ENCODE measurements at places on chromosomes 16 and 17.

GRCh38 chr17:39979893-39980350 is 685 bp upstream of the PSMD3 start:
- no peak for DNase-seq

DNA sequence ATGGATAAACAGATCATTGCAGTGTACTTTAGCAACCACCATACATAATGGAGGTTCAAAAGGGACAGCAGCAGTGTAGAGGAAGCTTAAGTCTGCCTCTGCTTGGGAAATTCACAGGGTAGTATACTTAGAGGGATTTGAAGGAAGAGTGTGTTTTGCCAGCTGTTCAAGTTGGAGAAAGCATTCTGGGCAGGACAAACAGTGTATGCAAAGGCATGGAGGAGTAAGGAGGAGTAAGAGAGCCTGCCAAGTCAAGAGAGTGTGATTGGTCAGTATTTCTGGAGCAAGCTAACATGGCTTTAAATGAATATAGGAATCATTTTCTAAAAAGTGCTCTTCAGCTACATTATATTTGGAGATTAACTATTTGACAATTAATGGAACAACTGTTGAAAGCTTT is 22.9 kb upstream of the PHAF1 start:
- no peak for DNase-seq

GRCh38 chr17:3761918-3762380 is 38.2 kb downstream of the HASPIN start:
- no peak for DNase-seq

DNA sequence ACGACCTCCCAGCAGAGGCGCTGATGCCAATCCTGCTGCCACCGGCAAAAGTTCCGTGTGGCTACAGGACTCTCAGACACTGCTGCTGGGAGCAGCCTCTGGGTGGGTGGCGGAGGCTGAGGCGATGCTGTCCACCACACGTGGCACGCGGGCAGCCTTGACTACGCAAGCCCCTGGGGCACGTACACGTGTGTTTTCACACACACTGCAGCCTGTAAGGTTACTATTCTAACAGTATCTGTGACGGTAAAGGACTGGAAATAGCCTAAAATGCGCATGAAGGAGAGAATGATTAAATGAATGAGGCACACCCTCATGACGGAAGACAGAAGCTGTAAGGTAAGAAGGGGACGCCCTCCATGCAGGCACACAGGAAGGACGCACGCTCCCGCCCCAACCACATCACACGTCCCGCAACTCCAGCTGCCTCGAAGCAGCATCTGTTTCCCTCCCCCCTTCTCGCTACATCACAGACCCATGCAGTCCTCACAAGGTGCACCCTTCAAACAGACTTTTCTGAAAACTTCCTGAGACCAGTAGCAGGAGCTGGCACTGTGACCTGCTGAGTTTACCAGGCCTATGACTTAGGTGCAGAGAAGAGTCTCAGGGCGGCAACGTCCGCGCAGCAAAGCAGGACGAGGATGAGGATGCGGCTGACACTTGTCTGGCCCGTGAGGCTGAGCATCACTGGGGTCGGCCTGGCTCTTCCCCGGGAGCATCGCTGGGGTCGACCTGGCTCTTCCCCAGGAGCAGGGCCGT is 28.7 kb upstream of the FASN start:
- DNase-seq = no peak

GRCh38 chr17:19619705-19620325 is 28.7 kb upstream of the ALDH3A2 start:
- DNase-seq = no peak

GRCh38 chr16:51355195-51355594 is 204.1 kb upstream of the SALL1 start:
- no peak for DNase-seq

GRCh38 chr17:80224683-80225082 is 4.5 kb downstream of the SLC26A11 start:
- no peak for DNase-seq

GRCh38 chr17:54373970-54374369 is 526.7 kb upstream of the TOM1L1 start:
- no peak for DNase-seq

DNA sequence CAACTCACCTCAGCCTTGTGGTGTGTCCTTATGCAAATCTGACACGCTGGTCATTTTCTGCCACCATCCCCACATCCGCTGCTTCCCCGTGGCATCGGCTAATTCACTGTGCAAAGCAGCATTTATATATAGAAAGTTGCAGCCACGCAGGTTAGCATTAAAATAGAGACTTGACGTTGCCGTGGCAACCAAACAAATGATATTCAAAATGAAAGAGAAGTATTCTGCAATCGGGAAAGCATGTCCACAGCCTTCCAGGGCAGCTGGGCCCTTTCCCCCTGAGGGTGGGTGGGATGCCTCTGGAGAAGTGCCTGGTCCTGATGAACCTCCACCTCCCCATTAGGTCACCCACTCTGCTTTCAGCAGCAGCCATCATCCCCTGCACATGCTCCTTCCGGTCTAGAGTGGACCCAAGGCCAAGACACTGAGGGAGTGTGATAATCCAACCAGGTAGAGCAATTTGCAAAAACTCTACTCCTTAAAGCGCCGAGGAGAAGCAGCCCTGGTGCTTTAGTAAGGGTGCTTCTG is 138.7 kb downstream of the GAS7 start:
- no peak for DNase-seq

DNA sequence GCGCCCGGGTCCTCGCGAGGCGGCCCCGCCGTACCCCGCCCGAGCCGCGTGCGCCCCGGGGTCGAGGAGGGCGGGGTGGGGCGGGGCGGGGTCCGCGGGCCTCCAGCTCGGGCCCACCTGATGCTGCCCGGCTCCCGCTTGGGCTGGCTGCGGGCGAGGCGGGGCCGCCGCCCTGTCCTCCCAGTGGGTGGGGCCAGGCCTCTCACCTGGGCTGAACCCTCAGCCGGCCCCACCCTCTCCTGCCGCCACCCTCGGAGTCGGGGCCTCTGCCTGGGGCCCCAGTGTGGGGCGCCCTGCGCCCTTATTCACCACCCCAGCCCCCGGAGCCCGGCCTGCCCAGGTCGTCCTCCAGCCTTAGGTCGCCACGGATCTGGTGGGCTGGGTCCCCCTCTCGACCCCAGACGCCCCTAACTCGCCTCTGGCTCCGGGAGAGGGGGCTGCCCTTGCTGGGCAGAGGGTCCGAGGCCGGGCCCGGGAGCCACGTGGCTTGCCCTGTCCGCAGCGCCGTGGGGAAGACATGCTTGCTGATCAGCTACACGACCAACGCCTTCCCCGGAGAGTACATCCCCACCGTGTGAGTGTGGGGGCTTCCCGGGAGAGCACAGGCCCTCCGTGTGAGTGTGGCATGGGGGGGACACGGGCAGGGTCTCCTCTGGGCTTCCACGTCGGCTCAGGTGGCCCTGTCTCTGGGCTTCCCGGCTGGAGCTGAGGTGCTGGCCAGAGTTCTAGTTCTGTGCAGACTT is 578 bp downstream of the RAC3 start:
- no peak for DNase-seq

- DNase-seq = no peak
Observed at GRCh38 chr16:67537636-67538591, 9.3 kb downstream of the RIPOR1 start.

DNA sequence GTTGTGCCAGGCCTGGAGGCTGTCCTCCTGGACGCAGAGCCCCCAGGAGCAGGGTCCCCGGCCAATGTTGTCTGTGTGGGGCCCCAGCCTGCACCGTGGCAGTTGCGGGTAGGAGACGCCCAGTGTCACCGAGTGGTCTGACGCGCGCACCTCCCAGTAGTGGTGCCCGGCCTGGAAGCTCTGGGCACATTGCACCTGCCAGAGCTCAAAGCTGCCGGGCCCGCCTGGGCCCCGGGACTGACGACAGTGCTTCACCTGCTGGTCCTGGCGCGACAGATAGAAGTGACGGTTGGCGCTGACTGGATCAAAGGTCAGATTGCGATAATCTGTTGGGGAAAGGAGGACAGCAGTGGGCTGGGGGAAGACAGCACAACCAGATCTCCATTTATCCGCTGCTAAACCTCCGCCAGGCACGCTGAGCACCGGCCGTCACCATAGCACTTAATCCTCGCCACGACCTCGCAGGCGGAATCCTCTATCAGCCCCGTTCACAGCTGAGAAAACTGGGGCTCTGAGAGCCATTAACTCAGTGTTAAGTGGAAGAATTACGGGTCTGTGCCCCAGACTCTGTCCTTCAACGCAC is 5.6 kb downstream of the TRIM65 start:
- no peak for DNase-seq

DNA sequence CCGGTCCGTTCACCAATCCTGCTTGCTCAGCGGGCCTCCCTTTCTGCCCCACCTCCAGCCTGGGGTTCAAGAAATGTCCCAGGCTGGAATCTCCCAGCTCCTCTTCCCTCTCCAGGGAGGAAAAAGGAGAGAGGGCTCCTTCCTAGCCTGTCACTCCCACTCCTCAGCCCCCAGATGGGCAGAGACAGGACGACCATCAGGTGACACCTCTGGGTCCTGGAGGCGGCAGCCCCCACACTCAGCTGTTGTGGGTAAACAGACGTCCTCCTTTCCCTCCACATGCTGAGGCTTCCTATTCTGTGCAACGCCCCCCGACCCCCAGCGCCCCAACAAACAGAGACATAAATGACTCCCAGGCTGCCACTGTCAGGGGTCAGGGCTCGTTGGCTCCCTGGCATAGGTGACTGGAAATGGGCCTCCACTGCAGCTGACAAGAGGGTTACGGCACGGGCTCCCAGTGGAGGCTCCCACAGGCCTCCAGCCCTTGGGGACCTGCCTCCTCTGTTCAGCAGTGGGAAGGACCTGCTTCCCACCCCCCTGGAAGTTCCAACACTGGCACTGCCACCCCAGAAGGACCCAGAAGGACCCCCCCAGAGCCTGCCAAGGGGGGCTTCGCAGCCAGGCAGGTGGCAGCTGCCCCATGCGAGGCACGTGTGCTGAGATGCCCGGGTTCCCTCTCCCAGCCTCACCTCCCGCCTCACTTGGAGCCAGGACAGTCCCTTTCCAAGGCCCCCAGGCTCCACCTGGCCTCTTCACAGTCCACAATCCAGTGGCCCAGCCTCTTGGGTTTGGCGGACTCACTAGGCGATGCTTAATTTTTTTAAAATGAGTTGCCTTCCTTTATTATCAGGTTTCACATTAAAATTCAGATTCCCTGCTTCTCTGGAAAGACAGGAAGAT is 232.3 kb downstream of the KATNIP start:
- DNase-seq = no peak

- no peak for DNase-seq
Observed at GRCh38 chr17:6439951-6440350, 4.3 kb upstream of the PIMREG start.

DNA sequence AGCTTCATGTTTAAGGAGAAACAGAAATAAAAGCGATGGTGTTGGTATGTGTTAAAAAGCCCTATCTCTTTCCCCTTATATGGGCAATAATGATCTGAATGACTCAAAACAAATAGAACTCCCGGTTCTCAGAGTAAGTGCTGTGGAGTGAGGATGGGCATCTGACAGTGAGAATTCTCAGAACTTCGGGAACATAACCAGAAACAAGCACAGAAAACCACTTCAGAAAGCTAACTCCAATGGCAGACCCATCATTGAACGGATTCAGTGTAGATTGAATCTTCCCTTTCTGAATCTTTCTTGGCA is 67.2 kb downstream of the CDH8 start:
- no peak for DNase-seq

DNA sequence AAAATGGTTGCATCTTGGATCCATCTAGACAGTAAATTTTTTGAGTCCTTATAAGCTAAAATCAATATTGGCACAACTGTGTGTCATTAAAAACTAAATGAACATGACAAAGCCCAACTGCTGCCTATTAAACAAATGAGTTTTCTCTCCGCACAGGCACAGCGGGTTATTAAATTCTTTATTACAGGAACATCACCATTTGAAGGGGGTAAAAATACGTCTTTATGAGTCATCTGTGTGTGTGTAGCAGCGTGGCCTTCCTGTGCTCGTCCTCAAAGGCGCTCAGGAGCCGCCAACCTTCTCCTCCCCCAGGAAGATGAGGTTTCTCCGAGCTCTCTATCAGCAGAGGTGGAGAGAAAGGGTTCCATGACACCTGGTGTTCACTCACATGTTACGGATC is 62.6 kb upstream of the SDK2 start:
- peak; percentile 9 for DNase-seq

- no peak for DNase-seq
Observed at GRCh38 chr17:55688057-55688456, 34.6 kb downstream of the TMEM100 start.

GRCh38 chr17:65039336-65039988 is 17.1 kb downstream of the GNA13 start:
- no peak for DNase-seq

- DNase-seq = no peak
Observed at GRCh38 chr17:50279639-50280038, 5.4 kb downstream of the TMEM92 start.

DNA sequence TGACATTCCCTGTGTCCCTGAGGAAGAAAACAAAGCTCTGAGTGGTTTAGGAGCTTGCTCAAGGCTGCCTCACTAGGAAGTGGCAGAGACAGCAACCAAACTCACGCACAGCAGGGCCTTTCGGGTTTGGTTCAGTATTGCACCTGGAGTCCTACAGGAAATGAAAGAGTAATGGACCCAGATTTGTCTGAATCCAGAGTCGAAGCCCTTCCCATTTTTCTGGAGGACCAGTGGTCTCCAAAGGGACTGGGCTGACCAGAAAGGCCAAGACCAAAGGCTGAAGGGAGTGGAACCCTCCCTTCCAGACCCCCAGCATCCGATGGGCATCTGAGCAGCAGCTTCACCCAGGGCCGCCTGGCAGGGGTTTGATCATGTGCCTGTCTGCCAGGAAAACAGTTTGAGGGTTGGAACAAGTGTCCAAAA is 85.5 kb upstream of the RPL38 start:
- DNase-seq = no peak

- no peak for DNase-seq
Observed at GRCh38 chr16:23699100-23699499, 13.9 kb downstream of the ERN2 start.

- no peak for DNase-seq
Observed at GRCh38 chr16:72896485-72897118, 151.3 kb downstream of the ZFHX3 start.

DNA sequence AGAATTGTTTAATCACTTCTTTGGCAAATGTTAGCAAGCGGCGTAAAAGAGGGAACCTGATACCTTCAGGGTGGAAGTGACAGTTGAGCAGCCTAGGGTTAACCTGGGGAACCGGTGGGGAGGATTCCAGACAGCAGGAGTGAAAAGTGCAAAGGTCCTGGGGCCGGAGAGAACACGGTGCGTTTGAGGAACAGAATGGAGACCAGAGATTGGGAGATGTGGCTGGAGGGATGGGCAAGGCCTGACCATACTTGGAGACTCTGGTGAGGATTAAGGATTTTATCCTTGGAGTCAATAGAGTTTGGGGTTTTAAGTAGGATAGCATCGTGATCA is 2.3 kb upstream of the ZNF500 start:
- no peak for DNase-seq
